ENCODE measurements at places on chromosomes 2 and 18.
A peak's percentile ranks its signal among the peaks of the same experiment; 100 is the strongest.

DNA sequence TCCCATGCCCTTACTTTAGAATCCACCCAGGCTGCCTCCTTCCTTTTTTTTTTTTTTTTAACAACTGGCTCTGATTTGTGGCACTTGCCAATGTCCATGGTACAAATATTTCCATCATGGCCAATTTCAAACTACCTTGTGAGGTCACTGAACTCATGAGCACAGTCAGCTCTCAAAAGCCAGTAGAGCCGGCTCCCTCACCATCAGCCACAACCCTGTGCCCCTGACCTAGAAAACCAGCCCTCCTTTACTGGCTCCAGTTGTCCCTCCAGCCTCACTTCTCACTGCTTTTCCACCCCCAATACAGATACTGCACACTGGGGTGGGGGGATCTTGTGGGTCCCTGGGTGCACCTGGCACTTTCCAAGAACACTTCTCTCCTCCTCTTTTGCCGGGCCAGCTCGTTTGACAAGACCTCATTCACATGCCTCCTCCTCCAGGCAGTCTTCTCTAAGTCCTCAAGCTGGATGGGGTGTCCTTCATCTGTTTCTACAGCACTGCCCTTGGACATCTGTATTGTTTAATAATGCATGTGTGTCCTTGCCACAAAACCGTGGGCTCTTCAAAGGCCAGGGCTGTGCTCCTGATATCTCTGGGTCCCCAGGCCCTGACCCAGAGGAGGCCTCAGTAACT is 35.5 kb downstream of the SDC1 start:
- DNase-seq, result no peak

- DNase-seq, result no peak
These were observed 71.8 kb upstream of the ATL2 start for GRCh38 chr2:38448692-38449410.

- peak; percentile 80 for DNase-seq
These were observed 1499.0 kb upstream of the TMEFF2 start for GRCh38 chr2:193693758-193694157.

GRCh38 chr2:10367472-10368439 is 65.1 kb downstream of the HPCAL1 start:
- DNase-seq, result no peak

DNA sequence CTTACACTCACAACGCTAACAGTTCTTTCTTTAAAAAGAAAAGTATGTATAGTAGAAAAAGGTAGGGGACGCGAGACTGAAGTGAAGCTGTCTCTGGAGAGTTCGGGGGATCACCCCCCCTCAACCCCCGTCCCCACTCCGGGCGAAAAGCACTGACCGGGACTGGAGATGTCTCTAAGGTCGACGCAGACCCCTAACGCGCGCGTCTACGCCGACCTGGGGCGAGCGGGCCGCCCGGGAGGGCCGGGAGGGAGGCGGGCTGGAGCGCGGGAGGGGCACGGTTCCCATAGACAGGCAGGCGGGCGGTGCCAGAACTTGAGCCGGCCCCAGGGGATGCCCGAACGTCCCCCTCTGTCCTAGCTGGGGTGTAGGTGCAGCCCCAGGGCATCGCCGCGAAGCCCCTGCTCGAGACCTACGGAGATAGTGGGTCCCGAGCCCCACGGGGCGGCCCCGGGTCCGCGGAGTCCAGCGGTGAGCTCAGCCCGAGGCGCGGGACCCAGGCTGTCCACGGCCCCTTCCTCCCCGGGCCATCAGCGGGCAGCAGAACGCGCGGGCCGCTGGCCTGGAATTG is 82.2 kb downstream of the CHRNA1 start:
- no peak for DNase-seq

DNA sequence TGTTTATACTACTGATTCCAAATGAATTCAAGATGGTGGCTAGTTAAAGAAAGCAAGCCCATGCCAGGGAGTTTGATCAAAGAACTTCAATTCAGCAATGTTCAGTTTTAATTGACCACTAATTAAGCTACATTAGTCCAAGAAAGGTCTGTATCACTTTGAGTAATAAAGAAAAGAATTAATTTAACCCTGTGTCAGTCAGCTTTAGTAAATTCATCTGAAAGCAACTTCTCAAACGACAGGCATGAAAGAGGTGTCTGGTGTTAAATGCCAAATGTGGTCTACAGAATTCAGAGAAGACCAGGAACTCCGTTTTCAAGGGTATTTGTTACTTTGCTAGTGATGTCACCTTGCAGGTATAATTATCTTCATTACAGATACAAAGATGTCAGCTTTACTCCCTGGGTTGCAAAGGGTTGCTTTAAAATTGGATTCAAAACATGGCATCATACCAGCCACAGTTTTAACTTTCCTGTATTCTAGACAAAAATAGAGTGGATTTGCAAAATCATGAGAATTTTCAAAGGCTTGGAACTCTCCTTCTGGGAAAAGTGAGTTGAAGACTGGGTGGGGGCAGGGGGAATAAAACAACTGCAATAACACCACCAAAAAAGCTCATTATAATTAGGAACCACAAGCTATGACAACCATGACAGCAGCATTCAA is 281.5 kb downstream of the TCF4 start:
- DNase-seq, result no peak

GRCh38 chr2:155033652-155034051 is 335.2 kb downstream of the KCNJ3 start:
- DNase-seq, result no peak

GRCh38 chr2:136423516-136423996 is 305.6 kb upstream of the CXCR4 start:
- DNase-seq, result peak; percentile 67

DNA sequence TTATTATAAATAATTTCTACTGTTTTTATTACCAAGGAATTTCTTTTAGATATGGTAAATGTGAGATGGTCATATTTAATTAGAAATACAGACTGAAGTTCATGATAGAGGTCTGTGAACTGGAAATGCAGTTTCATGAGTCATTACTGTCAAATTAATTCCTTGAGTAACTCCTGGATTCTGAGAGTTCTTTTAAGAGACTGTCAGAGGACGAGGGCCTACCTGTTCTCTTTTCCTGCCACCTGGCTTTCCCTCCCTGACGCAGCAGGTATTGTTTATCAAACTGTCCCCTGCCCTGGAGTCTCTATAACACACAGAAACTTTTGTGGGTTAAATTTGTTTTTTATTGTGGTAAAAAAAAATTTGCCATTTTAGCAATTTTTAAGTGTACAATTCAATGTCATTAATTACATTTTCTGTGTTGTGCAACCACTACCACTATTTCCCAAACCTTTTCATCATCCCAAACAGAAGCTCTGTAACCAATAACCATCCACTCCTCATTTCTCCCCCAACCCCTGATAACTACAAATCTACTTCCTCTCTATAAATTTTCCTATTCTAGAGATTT is 142.6 kb downstream of the DIS3L2 start:
- DNase-seq, result no peak

- no peak for DNase-seq
These were observed 470.8 kb downstream of the DLGAP1 start for GRCh38 chr18:3984163-3984757.

DNA sequence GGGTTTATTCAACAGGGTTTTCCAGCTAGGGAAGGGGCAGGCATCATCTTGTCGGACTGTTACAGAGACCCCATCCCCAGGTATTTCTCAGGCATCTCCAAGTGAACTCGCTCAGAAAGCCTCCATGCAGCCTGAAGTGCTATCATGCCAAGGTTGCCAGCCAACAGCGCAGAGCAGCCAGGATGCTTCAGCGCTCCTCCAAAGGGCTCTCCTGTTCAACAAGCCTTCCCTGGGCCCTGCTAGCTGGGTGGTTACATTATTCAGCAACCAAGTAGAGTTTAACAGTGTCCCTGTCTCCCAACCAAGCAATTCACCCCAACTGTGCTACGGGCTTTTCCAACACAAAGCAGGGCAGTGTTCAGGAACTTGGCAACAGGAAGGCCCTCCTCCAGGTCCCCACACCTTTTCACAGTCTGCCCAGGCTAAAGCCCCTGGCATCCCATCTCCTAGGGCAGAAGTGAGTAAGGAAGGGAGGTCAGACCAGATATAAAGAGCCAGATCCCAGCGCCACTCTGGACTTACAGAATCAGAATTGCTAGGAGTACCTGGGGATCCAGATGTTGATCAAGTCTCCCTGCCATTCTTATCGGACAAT is 52.9 kb downstream of the ZBTB7C start:
- no peak for DNase-seq

DNA sequence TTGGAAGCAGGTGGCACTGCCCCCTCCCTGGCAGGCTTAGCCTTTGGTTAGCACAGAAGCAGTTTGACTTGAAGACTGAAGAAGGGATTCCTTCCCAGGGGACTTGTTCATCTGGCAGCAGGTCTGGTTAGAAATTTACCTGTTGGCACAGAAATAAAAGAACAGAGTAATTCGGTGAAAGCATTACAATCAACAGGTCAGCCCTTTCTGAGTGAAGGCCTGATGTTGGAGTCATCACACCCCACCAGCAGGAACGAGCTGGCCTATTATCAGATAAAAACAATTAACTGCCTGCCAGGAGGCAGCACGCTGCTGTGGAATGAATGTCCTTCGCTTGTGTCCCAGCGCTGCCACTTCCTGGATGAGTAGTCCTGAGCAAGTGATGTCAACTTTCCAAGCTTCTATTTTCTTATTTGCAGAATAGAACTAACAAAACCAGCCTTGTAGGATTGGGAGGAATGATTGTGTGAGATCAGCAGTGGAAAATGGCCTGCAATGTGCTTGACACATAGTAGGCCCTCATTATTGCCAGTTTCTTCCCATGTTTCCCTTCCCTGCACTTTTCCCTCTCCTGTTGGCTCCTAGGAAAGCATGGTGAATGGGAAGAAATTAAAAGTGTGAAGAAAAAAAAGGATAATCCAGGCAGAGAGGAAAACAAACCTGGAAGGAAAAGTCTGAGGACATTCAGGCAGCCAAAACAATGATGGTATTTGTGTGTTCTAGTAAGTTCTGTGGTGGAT is 29.0 kb downstream of the LGALSL start:
- DNase-seq, result peak; percentile 59

DNA sequence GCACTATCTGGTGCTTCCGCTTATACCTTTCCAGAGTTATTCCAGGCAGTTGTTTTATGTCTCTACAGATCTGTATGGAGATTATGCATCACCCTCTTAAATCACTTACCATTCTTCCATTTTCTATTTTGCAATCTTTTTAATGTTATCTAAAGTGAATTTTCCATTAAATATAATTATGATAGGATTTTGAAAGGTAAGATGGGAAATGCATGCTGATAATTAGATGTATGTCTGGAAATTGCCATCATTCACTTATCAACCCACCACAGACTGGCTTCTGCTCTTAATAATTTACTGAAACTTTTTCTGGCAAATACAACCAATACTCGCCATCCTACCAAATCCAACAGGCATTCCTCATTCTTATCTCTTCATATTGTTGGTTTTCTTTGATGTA is 227.4 kb upstream of the MC4R start:
- no peak for DNase-seq

DNA sequence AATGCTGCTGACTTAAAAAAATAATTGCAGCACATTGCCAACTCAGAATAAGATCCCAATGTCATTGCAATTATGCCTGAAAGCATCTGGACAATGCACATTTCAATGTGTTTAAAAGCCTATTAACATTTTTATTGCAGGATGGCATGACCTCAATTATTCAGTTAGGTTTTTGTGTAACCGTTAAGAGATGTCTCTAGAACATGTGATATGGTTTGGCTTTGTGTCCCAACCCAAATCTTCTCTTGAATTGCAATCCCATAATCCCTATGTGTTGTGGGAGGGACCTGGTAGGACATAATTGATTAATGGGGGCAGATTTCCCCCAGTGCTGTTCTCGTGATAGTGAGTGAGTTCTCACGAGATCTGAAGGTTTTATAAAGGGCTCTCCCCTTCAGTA is 43.2 kb upstream of the ZC3H15 start:
- no peak for DNase-seq

DNA sequence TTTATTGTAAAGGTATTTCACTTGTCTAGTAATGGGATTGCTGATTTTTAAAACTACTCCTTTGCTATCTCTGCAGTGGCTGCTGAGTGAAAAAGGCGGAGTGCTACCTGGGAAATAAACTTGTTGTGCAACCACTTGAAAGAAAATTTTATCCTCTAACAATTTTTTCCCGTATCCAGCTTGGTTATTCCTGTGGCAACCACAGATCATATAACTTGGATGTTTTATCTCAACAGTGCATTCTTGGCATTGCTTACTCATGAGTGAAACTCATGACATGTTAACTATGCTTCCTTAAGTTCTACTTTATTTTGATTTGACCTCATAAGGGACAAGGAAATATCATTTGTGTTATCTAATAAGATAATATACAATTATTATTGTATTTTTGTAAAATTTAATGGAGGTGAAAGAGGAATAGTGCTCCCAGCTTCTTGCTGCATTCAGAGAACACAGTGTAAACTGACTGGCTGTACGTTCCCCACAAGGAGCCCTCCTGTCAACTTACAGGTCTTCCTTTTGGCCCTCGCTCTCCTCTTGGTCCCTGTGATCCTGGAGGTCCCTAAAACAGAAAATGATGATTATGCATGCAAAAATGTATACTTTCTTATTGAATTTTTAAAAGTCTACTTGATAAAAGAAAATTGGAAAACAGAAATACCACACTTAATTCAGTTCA is 82.7 kb downstream of the COL5A2 start:
- DNase-seq, result no peak

- DNase-seq, result no peak
These were observed 28.3 kb downstream of the EVA1A start for GRCh38 chr2:75532488-75532887.

DNA sequence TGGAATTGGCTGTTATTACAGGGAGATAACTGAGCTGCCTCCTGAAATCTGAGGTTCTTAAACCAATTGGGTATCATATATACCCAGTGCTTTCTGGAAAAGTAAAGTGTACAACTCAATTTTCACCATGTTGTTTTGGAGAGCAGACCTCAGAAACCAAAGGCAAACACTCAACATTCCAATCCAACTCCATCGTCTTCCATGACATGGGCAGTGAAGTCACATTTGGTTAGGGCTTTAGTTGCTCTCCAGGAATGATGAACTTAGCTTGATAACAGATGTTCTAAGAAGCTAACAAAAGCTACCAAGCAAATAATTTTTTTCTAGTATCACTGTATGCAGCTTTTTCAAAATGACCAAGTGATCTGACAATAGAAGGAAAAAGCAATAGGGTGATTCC is 107.0 kb upstream of the SLC35G4 start:
- DNase-seq, result no peak

DNA sequence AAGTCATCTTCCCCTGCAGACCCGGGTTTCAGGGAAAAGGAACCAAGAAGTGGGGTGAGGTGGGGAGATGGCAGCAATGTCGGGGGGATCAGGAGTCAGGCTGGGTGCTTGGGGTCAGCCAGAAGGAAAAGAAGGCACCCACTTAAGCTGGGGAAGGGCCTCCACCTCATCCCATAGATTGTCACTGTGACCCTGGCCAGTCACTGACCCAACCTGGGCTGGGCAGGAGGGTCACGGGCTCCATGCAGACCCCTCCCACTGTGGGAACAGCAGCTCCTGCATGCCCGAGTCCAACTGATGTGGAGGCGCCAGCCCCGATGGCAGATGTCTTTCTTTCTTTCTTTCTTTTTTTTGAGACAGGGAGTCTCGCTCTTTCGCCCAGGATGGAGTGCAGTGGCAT is 53.6 kb upstream of the HAAO start:
- DNase-seq, result no peak

GRCh38 chr2:60741576-60741975 is 14.5 kb upstream of the PAPOLG start:
- DNase-seq, result no peak
